ENCODE measurements at places on chromosomes 3 and 15.

DNA sequence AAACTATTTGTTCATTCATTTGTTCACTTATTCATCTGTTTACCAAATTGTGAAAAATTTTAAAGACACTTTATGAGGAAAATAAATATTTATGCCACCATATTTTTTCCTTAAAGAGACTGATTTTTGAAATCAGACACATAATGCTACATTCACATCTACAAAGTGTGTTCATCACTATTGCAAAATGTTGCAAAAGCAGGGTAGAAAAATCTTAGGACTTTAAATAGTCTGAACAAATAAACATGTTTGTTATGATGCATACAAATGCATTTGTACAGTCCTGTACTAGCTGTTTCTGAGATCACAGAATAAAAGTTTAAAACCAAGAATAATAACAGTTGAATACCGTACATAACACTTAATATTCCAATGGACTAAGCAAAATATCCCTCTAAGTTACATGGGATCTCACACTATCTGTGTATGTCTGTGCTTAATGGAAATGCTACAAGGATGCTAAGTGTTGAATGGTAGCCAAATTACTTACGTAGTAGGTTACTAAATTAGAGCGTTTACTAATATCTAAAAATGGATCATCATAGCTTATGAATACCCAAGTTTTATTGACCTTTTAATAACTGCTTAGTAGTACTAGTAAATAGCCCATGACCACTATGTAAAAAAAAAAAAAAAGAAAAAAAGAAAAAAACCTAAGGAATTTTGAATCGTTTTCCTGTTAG is 25.1 kb downstream of the ATP11B start:
- peaks cover 33% of the 10 kb centered on the region for H3K36me3 ChIP-seq
- H3K4me1 ChIP-seq, result peaks cover 10% of the 10 kb centered on the region
- no peak overlapping the region for H3K27ac ChIP-seq

DNA sequence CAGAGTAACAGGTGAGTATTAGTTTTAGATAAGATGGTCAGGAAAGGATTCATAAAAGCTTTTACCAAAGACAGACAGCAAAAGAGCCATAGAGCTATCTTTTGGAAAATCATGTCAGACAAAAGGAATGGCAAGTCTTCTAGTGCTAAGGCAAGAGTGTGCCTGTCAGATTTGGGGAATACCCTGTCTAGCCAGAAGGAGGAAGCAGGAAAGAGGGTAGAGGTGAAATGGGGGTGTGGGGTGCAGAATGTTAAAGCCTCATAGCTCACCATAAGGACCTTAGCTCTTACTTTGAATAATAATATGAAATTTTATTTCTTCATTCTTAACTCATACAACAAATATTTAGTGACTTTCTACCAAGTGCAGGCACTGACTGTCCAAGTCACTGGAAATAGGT is 512.1 kb upstream of the ROBO2 start:
- no peaks in the 10 kb centered on the region for H3K36me3 ChIP-seq
- DNase-seq, result no peak
- no peaks in the 10 kb centered on the region for H3K27me3 ChIP-seq
- H3K27ac ChIP-seq, result no peak overlapping the region

DNA sequence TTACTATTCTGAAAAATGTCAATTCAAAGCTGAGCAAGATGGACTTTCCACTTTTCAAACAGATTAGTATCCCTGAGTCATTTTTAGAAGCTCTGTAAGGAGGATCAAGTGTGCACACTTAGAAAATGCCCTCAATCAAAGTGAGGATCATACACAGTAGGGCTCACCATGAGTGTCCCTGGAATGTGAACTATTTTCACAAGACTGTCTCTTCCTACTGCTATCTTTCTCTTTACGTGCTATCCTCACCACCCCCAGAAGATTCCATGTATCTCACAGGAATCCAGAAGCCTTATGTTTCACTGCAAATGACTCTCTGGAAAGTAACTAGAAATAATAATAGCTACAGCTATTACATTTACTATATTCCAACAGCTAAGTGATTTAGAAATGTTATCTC is 349.9 kb upstream of the TGFBR2 start:
- no peaks in the 10 kb centered on the region for H3K36me3 ChIP-seq
- no peak for DNase-seq
- no peaks in the 10 kb centered on the region for H3K27me3 ChIP-seq

GRCh38 chr15:88131937-88132336 is 124.6 kb downstream of the NTRK3 start:
- no peaks in the 10 kb centered on the region for H3K27me3 ChIP-seq
- H3K4me1 ChIP-seq, result no peaks in the 10 kb centered on the region
- no peak overlapping the region for H3K4me3 ChIP-seq
- no peak for DNase-seq
- no peaks in the 10 kb centered on the region for H3K36me3 ChIP-seq

- H3K27ac ChIP-seq, result no peak overlapping the region
- H3K36me3 ChIP-seq, result no peaks in the 10 kb centered on the region
- no peak for DNase-seq
- no peaks in the 10 kb centered on the region for H3K4me1 ChIP-seq
- no peaks in the 10 kb centered on the region for H3K27me3 ChIP-seq
- no peak overlapping the region for H3K4me3 ChIP-seq
These were observed 544.6 kb downstream of the EDEM1 start for GRCh38 chr3:5732081-5732480.

DNA sequence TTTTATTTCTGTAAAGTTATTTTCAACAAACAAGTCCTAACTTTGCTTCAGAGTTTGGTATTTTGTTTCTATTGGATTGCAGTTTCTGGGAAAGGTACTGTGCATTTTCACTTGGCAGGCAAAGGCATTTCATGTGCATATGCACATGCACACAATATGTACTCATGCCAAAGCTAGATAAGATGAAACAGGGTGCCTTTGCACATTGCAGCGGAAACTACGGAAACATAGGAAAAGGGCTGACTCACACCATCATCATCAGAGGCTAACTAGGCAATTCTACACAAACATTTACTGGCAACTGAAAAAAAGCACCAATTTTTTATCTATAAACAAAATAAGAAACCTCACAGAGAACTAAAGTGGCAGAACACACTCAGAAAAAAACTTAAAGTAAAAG is 550.6 kb upstream of the NECTIN3 start:
- H3K4me1 ChIP-seq, result no peaks in the 10 kb centered on the region
- H3K27ac ChIP-seq, result no peak overlapping the region
- H3K4me3 ChIP-seq, result no peak overlapping the region

- H3K4me1 ChIP-seq, result no peaks in the 10 kb centered on the region
- H3K27ac ChIP-seq, result no peak overlapping the region
- peaks cover 18% of the 10 kb centered on the region for H3K27me3 ChIP-seq
- no peak overlapping the region for H3K4me3 ChIP-seq
These were observed 65.2 kb downstream of the FRMD5 start for GRCh38 chr15:44129911-44130310.

DNA sequence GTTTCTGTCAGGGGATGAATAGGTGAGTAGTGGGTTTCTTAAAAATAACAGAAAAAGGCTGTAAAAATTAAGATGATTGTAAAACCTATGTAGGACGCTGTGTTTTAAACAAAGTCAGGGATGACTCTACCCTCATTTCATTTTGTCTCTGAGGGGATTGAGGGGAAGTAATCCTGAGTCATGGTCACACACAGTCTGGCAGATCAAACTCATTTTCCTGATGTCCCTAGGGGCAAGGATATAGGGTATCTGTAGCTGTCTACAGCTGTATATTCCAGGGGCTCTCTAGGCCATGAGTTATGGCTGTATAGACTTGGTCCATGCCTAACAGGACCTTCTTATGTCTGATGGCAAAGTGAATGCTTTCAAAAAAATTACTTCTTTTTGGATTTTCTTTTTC is 421.1 kb downstream of the PDCD6IP start:
- H3K4me1 ChIP-seq, result no peaks in the 10 kb centered on the region
- H3K4me3 ChIP-seq, result no peak overlapping the region
- no peak overlapping the region for H3K27ac ChIP-seq
- no peak for DNase-seq
- no peaks in the 10 kb centered on the region for H3K36me3 ChIP-seq

GRCh38 chr15:84924077-84924731 is 39.7 kb downstream of the SLC28A1 start:
- H3K27ac ChIP-seq, result no peak overlapping the region
- peaks cover 5% of the 10 kb centered on the region for H3K4me1 ChIP-seq
- no peaks in the 10 kb centered on the region for H3K36me3 ChIP-seq
- H3K27me3 ChIP-seq, result no peaks in the 10 kb centered on the region

DNA sequence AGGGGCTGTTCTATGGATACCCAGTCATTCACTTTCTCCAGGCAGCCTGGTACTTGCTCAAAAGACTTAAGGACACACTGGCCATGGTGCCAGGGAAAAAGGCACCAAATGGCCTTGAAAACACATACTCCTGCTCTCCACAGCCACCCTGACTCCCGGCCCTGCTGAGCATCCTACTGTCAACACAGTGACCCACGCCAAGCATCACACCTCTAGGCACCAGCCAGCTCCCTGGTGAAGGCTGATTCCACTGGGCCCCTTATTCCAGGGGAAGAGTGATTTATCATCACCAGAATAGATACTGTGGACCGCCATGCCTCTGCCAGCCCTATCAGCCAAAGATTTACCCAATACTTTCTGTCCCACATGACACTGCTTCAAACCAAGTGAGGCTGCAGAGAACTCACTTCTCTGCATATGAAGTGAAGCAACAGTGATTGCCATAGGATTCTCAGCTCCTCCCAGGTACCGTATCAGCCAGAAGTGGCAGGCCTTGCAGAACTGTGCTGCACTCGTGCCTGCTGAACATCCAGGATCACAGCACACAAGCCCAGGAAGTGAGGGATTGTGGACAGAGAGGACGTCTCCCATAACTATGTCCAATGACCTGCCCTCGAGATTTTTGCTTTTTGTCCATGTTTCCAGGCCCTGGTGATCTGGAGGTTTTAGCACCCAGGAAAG is 63.7 kb downstream of the WHAMM start:
- H3K36me3 ChIP-seq, result no peaks in the 10 kb centered on the region
- no peaks in the 10 kb centered on the region for H3K4me1 ChIP-seq
- no peak overlapping the region for H3K27ac ChIP-seq
- no peak overlapping the region for H3K4me3 ChIP-seq
- peaks cover under 1% of the 10 kb centered on the region for H3K27me3 ChIP-seq
- no peak for DNase-seq

GRCh38 chr3:13134879-13135206 is 61.6 kb upstream of the IQSEC1 start:
- peaks cover 7% of the 10 kb centered on the region for H3K27me3 ChIP-seq
- H3K27ac ChIP-seq, result no peak overlapping the region
- no peaks in the 10 kb centered on the region for H3K36me3 ChIP-seq
- no peak overlapping the region for H3K4me3 ChIP-seq
- H3K4me1 ChIP-seq, result peaks cover 5% of the 10 kb centered on the region

- peaks cover 30% of the 10 kb centered on the region for H3K4me1 ChIP-seq
- peaks cover 2% of the 10 kb centered on the region for H3K36me3 ChIP-seq
- DNase-seq, result peak; percentile 77
- peak overlapping the region; percentile 98 for H3K4me3 ChIP-seq
These were observed 369 bp upstream of the U2SURP start for GRCh38 chr3:143001034-143001368.

GRCh38 chr3:140449413-140450256 is 228.2 kb upstream of the TRIM42 start:
- no peak overlapping the region for H3K27ac ChIP-seq
- no peaks in the 10 kb centered on the region for H3K36me3 ChIP-seq
- H3K4me1 ChIP-seq, result no peaks in the 10 kb centered on the region
- no peak overlapping the region for H3K4me3 ChIP-seq
- DNase-seq, result no peak

DNA sequence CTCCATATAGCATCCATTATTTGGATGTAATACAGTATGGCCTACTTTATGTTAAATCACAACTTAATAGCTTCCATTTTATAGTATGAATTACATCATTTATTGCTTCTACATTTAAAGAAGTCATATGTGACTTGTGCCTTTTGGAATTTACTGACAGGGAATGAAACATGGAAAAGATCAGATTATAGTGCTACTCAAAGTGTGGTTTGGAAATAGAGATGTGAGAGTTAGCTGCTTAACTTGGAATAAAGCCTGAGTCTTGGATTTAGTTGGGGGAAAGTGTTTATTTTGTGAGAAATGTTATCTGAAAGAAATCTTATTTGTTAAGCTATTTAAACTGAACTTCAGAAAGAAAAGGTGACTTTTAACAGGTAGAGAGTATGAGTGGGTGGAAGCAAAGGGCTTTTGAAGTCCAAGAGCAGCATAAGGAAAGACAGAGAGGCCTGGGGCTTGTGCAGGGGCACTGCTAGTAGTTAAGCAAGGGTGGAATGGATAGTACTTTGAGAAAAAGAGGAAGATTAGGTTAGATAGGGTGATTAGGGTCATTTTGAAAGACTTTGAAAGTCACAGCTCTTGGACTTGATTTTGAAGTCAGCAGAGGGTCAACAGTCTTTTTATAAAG is 60.5 kb downstream of the SLMAP start:
- no peak for DNase-seq
- H3K27me3 ChIP-seq, result no peaks in the 10 kb centered on the region
- H3K4me3 ChIP-seq, result no peak overlapping the region
- no peak overlapping the region for H3K27ac ChIP-seq
- H3K4me1 ChIP-seq, result peaks cover 11% of the 10 kb centered on the region
- H3K36me3 ChIP-seq, result peaks cover 6% of the 10 kb centered on the region

DNA sequence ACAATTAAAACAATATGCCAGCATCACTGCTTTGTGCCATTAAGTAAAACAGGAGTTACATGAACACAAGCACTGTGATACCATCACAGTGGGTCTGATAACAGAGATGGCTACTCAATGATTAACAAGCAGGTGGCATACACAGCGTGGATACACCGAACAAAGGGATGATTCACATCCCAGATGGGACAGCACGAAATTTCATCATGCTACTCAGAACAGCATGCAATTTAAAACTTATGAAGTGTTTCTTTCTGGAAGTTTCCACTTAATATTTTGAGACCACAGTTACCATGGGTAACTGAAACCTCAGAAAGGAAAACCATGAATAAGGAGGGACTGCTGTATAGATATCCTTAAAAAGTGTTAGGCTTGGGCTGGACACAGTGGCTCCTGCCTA is 44.5 kb downstream of the SLC24A1 start:
- no peak for DNase-seq
- H3K4me3 ChIP-seq, result no peak overlapping the region
- no peaks in the 10 kb centered on the region for H3K4me1 ChIP-seq
- H3K27ac ChIP-seq, result no peak overlapping the region

GRCh38 chr15:39238443-39238842 is 342.4 kb upstream of the THBS1 start:
- no peaks in the 10 kb centered on the region for H3K36me3 ChIP-seq
- no peak overlapping the region for H3K4me3 ChIP-seq
- H3K4me1 ChIP-seq, result no peaks in the 10 kb centered on the region
- no peak overlapping the region for H3K27ac ChIP-seq

Measured in activated CD8-positive, alpha-beta T cell treated with anti-CD3 and anti-CD28 coated beads, Interleukin-2, amount 10 ng/mL, durations not matched to agents 7 days and 5 days (primary cell).